Hair follicular keratinocyte (primary cell): ENCODE measurements at places on chromosomes 6 and 20. TPM values are rescaled to one million over a fixed set of nuclear protein-coding genes. Genes with fewer than 3 reads are reported as not detected.

The WASF1 gene
- 19.5 and 24.6 TPM in 2 replicates for total RNA-seq

The PRELID3B gene
- total RNA-seq, result 65.5 and 83.8 TPM in 2 replicates

The TMEM244 gene
- total RNA-seq, result not detected in 2 replicates

The MEP1A gene
- 0.11 TPM in 1 of 2 replicates, not detected in the other for total RNA-seq

The APOM gene
- total RNA-seq, result 1.2 and 2.3 TPM in 2 replicates
